ENCODE measurements at places on chromosomes 3 and 15.

GRCh38 chr3:15050405-15051092 is 14.6 kb downstream of the MRPS25 start:
- DNase-seq, result no peak

GRCh38 chr3:138060792-138061191 is 50.8 kb downstream of the CLDN18 start:
- no peak for DNase-seq

DNA sequence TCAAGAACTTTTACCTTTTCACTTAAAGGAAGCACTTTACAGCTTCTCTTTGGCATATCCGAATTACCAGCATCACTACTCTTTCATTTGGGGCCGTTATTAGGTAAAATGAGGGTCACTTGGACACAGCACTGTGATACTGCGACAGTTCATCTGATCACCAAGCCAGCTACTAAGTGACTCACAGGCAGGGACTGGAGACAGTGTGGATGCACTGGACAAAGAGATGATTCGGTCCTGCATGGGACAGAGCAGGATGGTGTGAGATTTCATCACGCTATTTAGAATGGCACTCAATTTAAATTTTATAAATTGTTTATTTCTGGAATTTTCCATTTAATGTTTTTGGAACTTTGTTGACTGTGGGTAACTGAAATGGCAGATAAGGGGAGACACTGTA is 166.9 kb upstream of the IL12A start:
- no peak for DNase-seq

- DNase-seq, result peak; percentile 53
Observed at GRCh38 chr3:136336329-136337100, 86.4 kb downstream of the PCCB start.

DNA sequence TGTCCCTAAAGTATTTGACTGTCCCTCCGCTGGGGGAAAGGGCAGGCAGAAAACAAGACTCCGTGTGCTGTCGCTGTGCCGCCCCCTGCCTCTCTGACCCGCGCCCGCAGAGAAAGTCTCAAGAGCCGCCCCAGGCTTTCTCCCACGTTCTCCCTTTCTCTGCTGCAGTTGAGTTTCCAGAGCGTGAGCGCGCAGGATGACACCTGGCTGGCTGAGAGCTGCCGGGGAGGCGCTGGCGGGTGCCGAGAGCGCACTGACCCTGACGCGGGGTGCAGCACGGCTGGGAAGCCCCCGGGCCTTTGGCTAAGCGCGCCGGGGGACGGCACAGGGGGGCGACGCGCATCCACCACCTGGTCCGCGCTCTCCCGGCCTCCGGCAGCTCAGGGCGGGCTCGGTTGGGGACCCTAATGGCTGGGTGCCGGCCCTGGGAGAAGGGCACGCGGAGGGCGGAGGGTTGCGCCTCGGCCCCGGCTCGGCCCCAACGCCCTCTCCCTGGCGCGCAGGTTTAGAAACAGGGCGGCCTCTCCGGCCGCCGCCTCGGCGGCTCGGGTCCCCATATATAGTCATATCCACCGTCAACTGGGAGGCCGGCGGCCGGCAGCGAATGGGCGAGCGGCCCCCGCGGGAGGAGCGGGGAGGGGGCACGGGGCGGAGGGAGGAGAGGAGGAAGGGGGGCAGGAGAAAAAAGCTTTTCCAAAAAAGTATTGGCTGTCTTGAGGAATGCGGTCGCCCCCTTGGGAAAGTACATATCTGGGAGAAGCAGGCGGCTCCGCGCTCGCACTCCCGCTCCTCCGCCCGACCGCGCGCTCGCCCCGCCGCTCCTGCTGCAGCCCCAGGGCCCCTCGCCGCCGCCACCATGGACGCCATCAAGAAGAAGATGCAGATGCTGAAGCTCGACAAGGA is at the start of gene TPM1:
TSS of gene TPM1 (plus strand) at position 774 of the 903 bp plus-strand sequence. CDS start at position 857, 83 bp downstream.
- peak; percentile 97 for DNase-seq

GRCh38 chr15:47304656-47305055 is 412.6 kb upstream of the SEMA6D start:
- no peak for DNase-seq

DNA sequence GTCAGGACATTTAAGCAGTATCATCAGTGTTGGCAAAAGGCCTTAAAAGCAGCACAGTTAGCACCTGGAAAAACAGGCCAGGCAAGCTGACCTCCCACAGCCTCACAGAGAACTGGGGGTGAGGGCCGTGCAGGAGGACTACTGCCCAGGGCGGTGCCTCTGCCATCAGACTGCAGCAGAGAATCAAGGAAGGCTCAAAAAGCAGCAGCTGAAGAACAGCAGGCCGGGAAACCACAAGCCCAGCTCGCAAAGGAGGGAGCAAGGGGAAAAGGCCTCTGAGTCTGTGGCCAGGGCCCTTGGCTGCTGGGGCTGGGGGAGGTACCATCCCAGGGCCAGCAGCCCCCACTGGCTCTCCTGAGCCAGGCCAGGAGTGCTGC is 84.2 kb downstream of the SEC22A start:
- DNase-seq, result no peak

- no peak for DNase-seq
Observed at GRCh38 chr15:57134071-57134605, 215.7 kb downstream of the TCF12 start.

DNA sequence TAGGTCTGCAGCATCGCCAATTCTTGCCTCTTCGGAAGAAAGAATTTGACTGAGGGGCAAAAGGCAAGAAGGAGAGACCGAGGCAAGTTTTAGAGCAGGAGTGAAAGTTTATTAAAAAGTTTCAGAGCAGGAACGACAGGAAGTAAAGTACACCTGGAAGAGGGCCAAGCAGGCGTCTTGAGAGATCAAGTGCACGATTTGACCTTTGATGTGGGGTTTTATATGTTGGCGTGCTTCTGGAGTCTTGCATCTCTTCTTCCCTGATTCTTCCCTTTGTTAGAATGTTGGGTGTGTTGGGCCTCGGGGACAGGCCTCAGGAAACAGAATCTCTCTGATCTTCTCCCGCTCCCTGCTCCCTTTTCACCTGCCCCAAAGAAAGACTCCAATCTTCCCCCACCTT is 40.6 kb upstream of the FLNB start:
- no peak for DNase-seq

GRCh38 chr3:135440233-135440632 is 525.3 kb upstream of the PPP2R3A start:
- DNase-seq, result no peak

DNA sequence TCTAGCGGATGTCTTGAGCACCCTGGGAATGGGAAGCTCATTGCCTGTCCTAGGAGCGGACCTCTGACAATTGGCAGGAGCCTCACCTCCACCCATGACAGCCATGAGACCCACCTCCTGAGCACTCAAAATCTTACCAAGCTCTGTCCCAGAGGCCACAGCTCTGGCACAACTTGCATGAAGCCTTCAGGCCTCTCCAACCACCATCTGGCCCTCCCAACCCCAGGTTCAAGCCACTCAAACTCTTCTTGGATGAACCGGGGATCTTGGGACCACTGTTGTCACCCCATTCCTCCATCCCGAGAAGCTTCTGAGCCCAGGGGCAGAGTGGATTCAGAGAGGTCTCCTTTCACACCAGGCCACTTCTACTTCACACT is 1.5 kb downstream of the VIPR1 start:
- DNase-seq, result no peak

DNA sequence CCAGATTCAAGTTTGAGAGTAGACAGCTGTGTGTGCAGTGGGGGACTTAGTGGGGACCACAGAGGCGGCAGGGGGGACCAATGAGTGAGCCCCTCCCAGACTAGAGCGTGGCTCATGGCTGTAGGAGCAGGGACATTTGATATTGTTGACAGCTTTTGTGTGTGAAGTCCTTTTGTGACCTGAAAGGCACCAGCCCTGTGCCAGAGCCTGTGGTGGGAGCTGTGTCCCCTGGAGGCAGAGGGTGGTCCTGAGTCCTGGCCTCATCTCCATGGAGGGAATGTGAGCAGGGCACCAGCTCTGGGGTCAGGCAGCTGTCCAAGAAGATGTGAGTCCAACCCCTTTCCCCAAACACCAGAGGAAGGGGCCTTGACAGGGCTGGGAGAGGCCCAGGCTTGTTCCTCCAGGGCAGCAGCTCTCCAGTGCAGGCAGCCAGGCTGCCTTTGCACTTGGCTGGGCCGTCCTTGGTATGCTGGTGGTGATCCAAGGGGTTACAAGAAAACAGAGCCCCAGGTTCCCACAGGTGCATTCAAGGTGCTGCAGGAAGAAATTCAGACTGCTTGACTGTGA is 10.1 kb upstream of the C3orf22 start:
- no peak for DNase-seq

DNA sequence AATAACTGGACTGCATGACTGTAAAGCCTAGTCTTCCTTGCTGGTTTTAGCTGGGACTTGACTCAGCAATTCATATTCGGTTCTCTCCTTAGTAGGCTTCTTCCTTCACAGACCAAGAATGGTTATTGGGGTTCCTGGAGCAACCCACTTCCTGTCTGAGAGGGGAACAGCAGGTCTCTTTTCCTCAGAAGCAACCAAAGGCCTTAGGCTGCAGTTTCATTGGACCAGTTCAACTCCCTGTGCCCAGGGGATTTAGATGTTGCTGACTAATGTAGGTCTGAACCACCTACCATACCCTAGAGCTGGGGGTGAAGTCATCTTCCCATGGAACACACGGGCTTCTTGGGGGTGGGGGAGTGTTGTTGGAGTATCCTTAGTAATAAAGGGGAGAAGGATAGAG is 84.0 kb upstream of the SKOR1 start:
- DNase-seq, result no peak

GRCh38 chr3:124557433-124558232 is 172.6 kb upstream of the UMPS start:
- DNase-seq, result peak; percentile 65

- no peak for DNase-seq
Observed at GRCh38 chr3:50350213-50350526, 405 bp downstream of the NPRL2 start.

- DNase-seq, result peak; percentile 23
Observed at GRCh38 chr3:14324224-14324944, 78.0 kb upstream of the SLC6A6 start.

- DNase-seq, result no peak
Observed at GRCh38 chr3:58630710-58631092, 35.9 kb downstream of the FAM3D start.

GRCh38 chr15:60226924-60227323 is 170.9 kb downstream of the ANXA2 start:
- no peak for DNase-seq

DNA sequence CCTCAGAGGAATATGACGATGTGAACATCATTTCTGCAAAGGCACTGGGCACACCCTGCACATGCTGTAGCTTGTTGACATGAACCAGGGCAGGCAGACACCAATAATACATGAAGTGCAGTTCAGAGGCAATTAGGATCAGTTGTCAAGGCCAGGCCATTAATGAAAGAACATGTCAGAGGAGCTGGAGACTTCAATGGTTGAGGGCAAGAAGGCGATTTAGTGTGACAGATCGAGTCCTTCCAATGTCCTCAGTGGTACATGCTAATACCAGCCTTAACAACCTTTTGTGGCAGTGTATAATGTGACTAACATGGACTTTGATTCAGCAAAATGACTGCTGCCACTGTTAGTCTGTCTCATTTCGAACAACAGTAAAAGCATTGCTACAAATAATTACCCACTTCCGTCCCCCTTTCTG is 205.2 kb upstream of the NANOGP8 start:
- DNase-seq, result no peak

- DNase-seq, result no peak
Observed at GRCh38 chr3:40701016-40701588, 176.3 kb downstream of the ZNF621 start.

GRCh38 chr3:53844262-53845102 is 1.7 kb downstream of the CHDH start:
- no peak for DNase-seq

GRCh38 chr3:125191730-125192129 is 20.8 kb downstream of the SLC12A8 start:
- no peak for DNase-seq

- DNase-seq, result no peak
Observed at GRCh38 chr3:43201581-43201980, 84.8 kb upstream of the SNRK start.

DNA sequence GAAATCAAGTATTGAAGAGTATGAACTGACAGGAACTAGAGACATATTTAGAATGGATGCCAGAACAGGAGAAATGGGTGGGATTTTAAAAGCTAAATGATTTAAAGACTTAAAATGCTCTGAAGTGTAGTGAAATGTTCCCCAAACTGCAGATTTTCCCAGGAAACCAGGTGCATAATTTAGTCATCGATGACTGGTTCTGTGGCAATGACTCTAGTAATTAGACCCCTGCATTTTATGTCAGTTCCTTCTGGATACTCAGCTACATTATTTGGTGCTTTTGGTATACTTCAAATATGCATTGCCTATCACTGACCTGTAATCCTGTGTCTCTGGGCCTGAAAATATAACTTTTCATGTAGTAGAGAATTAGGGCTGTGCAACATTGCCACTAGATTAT is 16.8 kb downstream of the AGTR1 start:
- DNase-seq, result no peak

DNA sequence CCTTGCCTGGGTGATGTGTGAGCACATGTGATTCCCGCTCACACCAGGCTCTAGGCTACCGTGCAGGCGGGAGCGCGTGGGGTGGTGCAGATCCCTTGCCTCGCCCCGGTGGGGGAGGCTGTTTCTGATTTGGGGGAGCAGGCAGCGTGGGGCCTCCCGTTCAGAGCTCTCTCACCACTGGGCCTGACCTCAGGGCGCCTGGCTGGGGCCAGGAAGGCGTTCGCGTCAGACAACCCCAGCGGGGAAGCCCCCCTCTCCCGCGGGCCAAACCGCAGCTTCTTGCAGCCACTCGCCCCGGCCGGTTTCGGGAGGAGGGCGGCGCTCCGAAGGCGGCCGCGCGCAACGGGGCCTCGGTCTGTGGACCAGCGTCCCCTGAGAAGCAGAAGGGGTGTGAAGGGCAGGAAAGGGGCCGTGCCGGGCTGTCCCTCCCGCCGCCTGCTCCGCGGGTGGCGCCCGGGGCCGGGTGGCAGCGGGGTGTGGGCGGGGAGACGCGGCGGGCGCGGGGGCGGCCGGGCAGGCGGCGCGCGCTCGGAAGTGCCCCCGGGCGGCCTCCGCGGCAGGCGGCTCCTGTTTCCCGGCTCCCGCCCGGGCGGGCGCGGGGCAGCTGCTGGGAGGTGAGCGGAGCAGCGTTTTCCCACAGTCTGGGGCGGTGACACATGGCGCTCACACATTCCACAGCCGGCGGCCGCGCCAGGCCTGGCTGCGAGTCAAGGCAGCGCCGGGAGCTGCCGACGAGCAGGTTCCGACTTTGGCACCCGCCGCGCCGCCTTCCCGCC is 65.1 kb upstream of the HES1 start:
- peak; percentile 91 for DNase-seq

DNA sequence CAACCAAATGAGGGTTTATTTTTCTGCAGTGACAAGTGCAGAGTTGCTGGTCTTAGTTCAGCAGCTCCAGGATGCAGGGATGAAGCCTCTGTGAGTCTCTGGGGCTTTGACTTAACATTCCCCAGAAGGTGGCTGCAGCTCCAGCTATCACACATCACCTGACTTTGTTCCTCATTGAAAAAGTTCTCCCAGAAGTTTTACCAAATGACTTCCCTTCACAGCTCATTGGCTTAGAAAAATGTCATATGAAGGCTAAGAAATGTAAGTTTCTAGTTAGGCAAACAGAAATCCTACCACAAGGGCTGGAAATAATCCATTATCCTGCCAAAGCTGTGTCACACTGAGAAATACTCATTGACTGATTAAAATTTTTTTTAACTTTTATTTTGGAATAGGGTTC is 184.9 kb downstream of the MINAR1 start:
- DNase-seq, result no peak

GRCh38 chr3:126679831-126680666 is 24.0 kb upstream of the CHCHD6 start:
- no peak for DNase-seq
